A172 (cell line): ENCODE measurements at places on chromosomes 12 and 14.

- DNase-seq: no peak
Measured at GRCh38 chr14:95303552-95303951, 16.2 kb downstream of the CLMN start.

DNA sequence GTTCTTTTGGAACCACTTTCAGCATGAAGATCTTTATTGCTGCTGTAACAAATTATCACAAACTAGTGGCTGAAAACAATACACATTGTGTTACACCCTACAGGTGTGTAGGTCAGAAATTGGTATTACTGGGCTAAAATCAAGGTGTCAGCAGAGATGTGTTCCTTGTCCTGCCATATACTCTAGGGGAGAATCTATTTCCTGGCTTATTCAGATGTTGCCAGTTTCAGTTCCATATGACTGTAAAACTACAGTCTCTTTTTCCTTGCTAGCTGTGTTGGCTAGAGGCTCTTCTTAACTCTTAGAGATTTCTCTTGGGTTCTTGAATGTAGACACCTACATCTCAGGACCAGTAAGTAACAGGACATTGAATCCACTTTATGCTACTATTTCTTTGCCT is 215.6 kb upstream of the PPFIA2 start:
- no peak for DNase-seq

DNA sequence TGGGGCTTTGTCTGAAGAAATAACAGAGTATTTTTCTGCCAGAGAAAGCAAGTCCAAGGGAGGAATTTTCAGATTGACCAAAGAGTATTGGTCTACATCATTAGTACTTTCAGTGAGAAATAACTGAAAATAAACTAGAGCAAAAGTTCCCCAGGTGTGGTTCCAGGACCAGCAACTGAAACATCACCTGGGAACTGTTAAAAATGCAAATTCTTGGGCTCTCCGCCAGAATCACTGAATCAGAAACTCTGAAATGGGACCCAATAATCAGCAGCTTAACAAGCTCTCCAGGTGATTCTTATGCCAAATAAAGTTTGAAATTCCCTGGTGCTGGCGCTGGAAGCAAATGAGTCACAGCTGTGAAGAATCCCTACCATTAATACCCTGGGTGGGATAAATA is 52.1 kb downstream of the EIF2S3B start:
- no peak for DNase-seq

- no peak for DNase-seq
Measured at GRCh38 chr12:15721316-15722115, 67.7 kb downstream of the EPS8 start.
